Foreskin keratinocyte (primary cell): ENCODE measurements at places on chromosomes 2 and 18. TPM values are rescaled to one million over a fixed set of nuclear protein-coding genes. Genes with fewer than 3 reads are reported as not detected.

The FAM161A gene
- polyA plus RNA-seq, result 1.2 and 1.5 TPM in 2 replicates

The SERPINB10 gene
- 0.73 TPM in 1 of 2 replicates, not detected in the other for polyA plus RNA-seq

The UGT1A4 gene
- 0.06 and 0.07 TPM in 2 replicates for polyA plus RNA-seq

The RAD51AP2 gene
- 0.03 TPM in 1 of 2 replicates, not detected in the other for polyA plus RNA-seq

The ATP6V1B1 gene
- 0.08 TPM in 1 of 2 replicates, not detected in the other for polyA plus RNA-seq

The ITPRIPL1 gene
- 3.2 and 3.5 TPM in 2 replicates for polyA plus RNA-seq

The SLC11A1 gene
- 0.91 and 1.0 TPM in 2 replicates for polyA plus RNA-seq

The RTP5 gene
- not detected in 2 replicates for polyA plus RNA-seq

The CTLA4 gene
- polyA plus RNA-seq, result not detected in 2 replicates
